Femur (tissue), 1 donor: ENCODE measurements at places on chromosomes 13 and 19.

DNA sequence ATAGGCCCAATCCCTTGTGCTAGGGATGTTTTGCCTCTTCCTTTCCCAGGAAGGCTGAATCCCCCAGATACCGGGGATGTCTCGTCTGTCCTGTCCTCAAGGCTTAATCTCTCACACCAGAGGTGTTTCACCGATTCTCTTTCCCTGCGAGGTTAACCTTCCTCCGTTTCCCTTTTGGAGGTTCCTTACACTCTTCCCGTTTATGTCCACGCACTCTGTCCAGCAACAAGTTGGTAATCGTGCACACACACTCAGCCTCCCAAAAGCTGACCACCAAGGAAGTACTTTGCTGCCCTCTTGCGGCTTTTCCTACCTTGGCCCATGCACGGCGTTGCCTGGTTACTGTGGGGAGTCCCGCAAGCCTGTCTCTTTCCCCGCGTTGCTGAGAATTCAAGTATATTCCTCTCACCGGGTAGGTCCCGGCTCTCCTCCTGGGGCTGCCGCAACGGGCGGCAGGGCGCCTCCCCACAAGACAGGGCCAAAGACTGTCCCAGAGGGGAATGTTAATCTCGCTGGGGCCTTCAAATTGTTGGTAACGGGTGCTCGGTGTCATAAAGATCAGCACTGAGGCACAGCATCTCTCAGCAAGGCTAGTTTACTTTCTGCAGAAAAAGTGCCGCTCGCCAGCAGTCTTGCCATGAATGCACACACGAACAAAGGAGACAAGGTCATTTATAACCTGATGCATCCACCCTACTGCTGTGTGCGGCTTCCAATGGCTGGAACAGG is 36.7 kb upstream of the CD177 start:
- DNase-seq = no peak

GRCh38 chr19:30105727-30106126 is 163.7 kb downstream of the URI1 start:
- no peak for DNase-seq

DNA sequence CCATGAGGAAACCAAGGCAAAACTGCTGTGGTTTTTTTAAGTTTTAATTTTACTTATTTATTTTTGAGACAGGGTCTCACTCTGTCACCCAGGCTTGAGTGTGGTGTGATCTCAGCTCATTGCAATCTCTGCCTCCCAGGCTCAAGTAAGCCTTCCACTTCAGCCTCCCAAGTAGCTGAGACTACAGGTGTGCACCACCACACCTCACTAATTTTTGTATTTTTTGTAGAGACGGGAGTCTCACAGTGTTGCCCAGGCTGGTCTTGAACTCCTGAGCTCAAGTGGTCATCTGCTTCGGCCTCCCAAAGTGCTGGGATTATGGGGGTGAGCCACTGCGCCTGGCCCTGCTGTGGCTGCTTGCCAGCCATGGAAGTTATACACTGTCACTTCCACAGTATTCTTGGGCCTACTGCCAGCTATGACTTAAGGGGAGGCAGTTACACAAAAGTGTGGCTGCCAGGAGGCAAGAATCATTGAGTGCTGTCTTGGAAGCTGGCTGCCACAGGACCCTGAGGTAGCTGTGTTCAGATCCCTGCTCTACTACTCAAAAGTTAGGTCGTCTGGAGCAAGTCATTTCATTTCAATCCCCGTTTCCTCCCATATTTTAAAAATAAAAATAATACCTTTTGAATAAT is 12.7 kb downstream of the FARP1 start:
- no peak for DNase-seq

GRCh38 chr19:33232656-33233055 is 7.0 kb upstream of the SLC7A10 start:
- no peak for DNase-seq

DNA sequence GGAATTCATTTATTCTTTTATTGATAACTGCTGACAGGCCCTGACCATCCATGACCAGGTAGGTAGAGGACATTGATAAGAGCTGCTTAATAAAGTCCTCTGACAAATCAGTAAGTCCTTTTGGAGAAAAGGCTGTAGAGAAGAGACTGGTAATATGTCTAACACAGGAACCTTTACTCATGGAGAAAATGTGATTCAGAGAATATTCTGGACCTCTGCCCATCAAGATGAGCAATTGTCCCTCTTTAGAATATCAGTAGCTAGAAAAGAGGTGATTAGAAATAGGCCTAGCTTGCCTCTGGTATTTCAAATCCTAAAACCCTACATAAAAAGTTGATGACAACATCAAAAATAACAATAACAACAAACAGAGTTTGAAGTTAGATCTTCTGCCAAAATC is 642.3 kb downstream of the TBC1D4 start:
- no peak for DNase-seq

- DNase-seq = peak; percentile 79
These were observed 46.0 kb downstream of the C13orf46 start for GRCh38 chr13:113927661-113928581.

GRCh38 chr13:27533155-27533643 is 82.8 kb upstream of the MTIF3 start:
- peak; percentile 84 for DNase-seq

- DNase-seq = no peak
These were observed 3.8 kb downstream of the CBY2 start for GRCh38 chr13:45705918-45706317.

DNA sequence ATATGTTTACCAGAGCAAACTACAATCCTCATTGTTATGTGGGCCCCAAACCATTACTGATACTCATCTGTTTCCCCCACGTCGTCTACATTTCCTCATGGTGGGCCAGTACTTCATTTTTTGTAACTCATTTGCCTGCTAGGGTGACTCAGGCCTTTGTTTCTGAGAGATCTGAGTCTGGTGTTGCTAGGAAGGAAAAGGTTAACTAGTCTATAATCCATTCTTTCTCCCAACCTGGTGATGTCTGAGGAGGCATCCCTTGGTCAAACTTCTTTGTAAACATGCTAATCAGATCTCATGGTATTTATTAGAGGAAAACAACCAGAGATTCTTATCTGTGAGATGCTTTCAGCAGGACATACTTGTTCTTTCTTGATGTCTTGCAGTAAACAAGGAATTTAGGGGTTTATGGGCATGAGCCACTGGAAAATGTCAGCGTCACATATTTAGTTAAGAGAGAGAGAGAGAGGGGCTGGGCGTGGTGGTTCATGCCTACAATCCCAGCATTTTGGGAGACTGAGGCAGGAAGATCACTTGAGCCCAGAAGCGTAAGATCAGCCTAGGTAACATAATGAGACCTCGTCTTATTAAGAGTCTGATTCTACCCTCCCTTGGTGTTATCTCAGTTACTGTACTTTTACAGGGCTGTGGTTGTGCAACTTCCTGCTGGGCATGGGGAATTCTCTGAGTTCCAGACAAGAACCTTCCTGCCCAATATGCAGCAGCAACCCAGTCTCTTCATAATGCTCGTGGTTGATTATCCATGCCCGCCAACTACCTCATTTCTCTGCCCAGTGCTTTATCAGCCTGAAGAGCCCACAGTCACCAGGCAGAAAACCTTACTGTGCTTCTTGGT is 9.7 kb upstream of the DPRX start:
- no peak for DNase-seq

DNA sequence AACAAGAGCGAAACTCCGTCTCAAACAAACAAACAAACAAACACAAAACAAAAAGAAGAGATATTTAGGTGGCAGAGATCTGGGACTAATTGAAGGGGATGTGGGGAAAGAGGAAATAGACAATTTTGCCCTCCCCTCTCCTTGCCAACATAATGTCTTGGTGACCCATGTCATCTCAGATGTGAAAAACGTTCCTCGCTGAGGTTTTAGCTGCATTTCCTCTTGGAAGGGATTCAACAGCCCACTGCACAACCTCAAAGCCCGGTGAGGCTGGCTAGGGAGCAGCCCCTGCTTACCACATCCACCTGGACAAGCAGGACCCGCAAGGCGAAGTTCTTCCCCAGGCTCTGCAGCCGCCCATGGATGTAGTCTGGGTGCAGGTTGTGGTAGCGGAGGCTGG is 4.9 kb downstream of the ERCC1 start:
- DNase-seq = no peak

- no peak for DNase-seq
These were observed 63.7 kb upstream of the NPAS1 start for GRCh38 chr19:46955813-46956371.

- no peak for DNase-seq
These were observed 5.3 kb downstream of the FAM187B start for GRCh38 chr19:35223084-35223790.

- DNase-seq = no peak
These were observed 908.2 kb downstream of the EFNB2 start for GRCh38 chr13:105627270-105627669.

- peak; percentile 33 for DNase-seq
These were observed 39.8 kb downstream of the GPR180 start for GRCh38 chr13:94641409-94641941.

DNA sequence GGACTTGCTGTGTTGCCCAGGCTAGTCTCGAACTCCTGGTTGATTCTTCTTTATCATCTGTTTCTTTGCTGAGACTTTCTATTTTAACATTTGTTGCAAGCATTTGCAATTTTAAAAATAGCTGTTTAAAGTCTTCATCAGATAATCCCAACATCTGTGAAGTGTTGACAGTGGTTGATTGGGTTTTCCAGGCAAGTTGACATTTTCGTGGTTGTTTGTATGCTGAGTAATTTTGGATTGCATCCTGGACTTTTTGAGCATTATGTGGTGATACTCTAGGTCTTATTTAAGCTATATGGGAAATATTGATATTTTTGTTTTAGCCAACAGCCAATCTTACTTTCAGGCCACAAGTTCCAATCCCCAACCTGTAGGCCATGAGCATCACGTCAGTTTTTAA is 25.1 kb downstream of the AP1M1 start:
- DNase-seq = no peak

GRCh38 chr19:18894254-18895037 is 1.5 kb downstream of the CERS1 start:
- DNase-seq = peak; percentile 90

DNA sequence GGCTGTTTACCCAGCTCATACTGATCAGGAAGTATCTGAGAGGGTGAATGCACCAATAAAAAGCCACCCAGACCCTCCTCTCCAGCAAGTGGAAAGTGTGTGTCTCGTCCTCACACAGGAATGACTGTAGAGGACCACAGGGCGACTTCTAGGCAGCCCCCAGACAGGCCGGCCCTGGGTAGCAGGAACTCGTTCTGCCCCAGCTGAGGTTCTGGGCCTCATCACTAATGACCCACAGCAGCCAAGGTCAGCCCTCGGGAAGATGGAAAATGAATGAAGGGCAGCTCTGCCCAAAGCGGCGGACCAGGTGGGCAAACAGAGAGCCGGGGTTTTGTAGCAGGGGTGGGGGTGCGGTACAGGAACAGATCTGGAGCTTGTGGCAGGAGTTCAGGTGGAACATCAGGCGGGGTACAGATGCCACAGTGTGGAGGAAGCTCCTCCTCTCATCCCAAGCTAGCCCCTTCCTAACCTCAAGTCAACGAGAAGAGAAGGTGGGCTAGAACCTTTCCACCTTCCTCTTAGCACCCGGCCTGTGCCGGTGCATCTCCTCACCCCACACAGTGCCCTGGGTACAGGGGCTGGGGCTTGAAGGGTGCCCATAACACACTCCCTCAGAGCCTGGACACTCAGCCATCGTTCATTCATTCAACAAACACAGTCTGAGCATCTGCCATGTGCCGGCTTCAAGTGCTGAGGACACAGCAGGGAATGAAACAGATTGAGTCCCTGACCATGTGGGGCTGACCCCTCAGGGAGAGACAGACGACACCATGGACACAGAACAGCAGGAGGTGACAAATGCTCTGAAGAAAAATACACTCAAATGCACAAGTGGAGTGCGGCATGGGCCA is 36.2 kb downstream of the RFX2 start:
- DNase-seq = peak; percentile 16

- DNase-seq = peak; percentile 74
These were observed 2.3 kb downstream of the MIDN start for GRCh38 chr19:1250437-1251260.

- no peak for DNase-seq
These were observed 1482.8 kb downstream of the OLFM4 start for GRCh38 chr13:54511366-54511765.

DNA sequence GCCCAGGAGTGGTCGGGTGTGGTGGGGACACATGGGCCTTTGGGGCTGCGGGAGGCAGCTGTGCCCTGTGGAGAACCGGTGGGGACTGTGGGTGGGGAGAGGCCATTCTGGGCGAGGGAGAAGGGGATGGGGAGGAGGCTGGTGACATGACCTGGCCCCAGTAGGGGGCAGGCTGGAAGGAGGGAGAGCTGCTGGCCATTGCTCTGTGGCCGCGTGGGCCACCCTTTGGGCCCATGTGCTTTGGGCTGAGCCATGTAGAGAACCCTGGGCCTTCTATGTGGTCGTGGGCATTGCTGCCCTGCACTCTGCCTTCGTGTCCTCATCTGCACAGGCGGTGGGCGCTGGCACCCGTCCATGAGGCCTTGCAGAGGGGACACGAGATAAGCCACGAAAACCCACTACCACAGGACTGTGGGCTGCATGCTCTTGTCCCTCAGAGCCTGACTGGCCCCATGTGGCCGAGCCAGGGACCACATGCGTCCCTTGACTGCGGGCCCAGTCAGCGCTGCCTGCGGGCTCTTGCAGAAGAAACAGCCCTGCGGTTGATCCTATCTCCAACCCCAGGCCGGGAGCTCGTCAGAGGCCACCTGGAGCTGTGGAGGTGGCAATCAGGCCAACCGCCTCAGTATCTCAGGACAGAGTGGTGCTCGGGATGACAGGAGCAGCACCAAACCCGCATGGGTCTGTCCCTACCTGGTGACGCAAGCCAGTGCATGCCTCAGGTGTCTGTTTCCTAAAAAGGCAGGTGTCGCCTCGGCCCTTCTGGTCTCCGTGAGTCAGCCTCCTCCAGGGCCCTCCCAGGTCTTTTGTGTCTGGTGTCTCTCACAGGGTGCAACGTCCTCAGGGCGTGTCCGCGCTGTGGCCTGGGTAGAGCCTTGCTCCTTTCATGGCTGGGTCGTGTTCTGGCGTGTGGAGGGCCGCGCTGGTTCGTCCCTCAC is 14.3 kb downstream of the FZR1 start:
- DNase-seq = no peak

- DNase-seq = no peak
These were observed 10.3 kb upstream of the GAS6 start for GRCh38 chr13:113874177-113874576.

DNA sequence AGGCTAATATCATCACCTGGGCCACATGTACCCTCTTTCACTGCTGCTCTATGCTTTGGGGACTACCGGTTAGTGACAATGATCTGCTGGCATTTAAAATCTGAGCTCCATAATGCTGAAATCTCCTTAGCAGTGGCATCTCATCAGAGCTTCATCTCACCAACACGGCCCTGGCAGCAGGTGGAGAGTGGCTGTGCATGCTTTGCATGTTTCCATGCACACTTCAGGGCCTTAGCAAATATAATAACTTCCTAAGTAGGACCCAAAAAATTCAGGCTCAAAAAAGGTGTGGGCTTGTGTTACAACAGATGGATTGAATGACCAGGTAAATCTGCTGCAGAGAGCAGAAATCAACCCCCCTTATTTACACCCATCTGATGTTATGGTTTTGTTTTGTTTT is 55.2 kb downstream of the ALOX5AP start:
- DNase-seq = no peak
